ENCODE measurements at places on chromosomes 2 and 18.
A peak's percentile ranks its signal among the peaks of the same experiment; 100 is the strongest.

- no peak for DNase-seq
Observed at GRCh38 chr2:124281541-124281940, 256.5 kb downstream of the CNTNAP5 start.

DNA sequence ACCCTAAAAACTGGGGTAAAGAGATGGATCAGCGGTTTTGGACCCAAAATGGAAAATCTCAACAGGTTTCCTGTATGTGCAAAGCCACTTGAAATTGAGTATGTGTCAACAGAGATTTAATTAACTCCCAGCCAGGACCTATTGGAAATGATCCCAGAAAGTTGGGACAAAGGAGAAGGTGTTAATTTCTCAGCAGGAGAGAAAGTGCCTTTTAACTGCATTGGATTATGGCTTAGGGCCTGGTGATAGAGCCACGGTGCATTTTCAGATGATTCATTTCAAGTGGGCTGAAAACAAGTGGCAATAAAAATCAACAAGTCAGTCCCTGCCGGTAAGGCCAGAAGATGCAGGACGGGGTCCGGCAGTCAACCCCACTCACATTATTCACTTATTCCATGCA, 80.2 kb upstream of the BCL11A start:
- no peak for DNase-seq

DNA sequence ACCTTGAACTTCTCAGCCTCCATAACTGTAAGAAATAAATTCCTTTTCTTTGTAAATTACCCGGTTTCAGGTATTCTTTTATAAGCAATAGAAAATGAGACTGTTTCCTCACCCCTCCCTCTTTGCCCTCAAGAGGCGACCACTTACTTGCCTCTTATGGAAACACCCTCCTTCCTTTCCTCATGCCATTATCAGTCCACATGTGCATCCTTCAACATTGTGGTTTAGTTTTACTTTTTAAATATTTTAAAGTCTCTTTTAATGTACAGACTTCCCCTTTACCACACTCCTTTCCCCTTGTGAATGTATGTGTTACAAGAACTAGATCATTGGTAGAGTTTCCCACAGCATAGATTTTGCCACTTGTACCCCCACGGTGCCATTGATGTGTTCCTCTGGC, 202.4 kb upstream of the SIX2 start:
- no peak for DNase-seq

- no peak for DNase-seq
Observed at GRCh38 chr2:38194751-38195150, 118.8 kb upstream of the CYP1B1 start.

DNA sequence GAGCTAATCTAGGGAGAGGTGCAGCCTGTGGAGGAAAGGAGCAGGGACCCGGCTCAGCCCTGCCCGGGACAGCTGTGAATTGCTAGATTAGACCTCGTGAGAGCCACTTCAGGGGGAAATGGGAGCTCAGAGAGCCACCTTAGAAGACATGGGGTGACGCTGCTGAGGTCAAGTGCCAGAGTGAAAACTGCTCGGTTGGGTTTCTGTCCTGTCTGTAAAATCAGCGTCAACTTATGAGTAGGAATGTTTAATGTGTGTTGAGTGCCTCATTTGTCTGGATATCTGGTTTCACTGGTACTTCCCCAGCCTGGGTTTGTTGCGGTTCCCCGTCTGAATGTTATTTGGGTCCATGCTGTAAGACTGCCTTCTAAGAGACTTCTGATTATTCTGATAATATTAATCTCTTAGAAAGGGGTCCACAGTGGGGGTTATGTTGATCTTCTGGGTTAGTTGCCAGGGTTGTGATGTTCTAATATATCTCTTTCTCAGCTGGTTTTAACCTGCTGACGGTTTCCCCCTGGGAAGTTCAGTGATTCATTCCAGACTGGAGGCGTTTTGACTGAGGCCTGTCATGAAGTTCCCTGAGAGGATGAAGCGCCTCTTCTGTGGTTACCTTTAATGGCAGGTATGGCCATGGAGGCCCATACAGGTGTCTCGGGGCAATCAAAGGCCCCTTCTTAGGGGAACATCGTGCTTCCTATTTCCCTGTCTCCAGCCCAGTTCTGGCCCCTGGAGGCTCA, 175.9 kb downstream of the SH3RF3 start:
- DNase-seq: no peak

- DNase-seq: no peak
Observed at GRCh38 chr2:218047536-218048225, 21.4 kb upstream of the RUFY4 start.

GRCh38 chr2:120267348-120267747, 14.7 kb downstream of the RALB start:
- DNase-seq: no peak

DNA sequence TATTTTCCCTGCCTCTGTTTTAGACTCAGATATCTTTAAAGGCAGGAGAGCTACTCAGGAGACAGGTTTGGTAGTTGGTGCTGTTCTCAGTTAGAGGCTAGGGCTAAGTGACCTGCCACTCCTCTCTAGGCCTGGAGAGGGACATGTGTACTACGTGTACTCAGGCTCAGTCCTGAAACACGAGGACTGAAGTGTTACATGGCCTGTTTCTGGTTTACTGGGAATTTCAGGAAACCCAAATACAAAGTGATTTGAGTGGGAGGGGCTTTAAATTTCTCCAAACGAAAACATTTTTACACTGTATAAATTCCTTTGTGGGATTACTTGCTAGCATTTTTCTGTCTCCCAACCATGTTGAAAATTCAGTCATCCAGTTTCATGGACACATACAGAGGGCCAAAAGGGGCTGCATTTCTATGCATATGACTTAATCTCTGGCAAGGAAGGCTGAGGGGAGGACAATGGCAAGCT, 343.3 kb downstream of the CYP26B1 start:
- DNase-seq: peak; percentile 79

- no peak for DNase-seq
Observed at GRCh38 chr2:3405307-3405706, 25.8 kb downstream of the TRAPPC12 start.

Data from fibroblast of skin of back (primary cell).